ENCODE measurements at places on chromosomes 12 and 14.
A peak's percentile ranks its signal among the peaks of the same experiment; 100 is the strongest.

DNA sequence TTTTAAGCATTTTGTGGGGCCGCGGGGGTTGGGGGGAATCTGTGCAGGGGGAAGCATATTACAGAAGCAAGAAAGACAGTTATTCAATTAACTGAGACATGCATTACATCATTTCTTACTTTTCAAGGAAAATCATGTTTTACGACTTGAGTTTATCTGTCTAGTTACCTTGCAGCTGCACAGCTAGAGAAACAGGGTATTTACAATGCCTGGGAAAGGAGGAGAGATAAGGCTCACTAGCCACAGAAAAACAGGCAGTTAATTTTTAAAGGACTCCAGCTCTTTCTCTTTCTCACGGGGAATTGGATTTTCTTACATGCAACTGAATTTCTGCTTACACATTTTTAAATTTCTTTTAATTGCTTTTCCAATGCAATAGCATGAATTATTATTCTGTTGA is 22.2 kb downstream of the FCF1 start:
- no peak for DNase-seq

- no peak for DNase-seq
Measured at GRCh38 chr12:51653431-51653830, 62.4 kb downstream of the SCN8A start.

DNA sequence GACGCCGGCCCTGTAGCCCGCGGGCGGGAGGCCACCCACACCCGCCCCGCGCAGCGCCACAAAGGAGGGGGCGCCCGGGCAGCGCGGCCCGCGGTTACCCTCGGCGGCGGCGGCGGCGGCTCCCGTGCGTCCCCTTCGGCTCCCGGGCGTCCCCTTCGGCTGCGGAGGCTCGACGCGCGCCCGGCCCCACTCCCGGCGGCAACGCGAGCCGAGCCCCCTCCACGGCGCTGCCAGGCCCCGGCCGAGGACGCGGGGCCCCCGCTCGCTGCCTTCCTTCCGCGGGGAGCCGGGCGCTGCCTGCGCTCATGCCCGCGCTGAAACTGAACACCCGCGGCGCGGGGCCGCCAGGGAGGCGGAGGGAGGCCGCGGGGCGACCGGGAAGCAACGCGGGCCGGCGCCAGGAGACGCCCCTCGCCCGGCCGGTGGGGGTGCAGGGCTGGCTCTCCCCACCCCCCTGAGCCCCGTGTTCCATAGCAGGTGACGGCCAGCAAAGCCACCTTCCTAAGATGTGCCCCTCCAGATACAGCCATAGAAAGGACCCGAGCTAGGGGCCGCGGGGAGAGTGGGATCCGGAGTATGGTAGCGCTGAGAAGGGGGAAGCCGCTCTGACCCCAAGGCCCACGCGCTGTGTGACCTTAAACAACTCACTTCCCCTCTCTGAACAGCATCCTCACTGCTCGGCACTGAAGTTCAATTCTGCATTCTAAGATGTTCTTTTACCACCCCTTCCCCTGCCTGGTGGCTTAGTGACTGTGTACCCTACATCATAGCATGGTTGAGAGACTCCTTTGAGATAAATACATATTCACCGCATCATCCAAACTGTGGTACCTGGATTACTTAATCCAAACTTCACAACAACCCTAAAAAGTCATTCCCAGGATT is 42.8 kb downstream of the KDM2B start:
- DNase-seq = peak; percentile 20

- no peak for DNase-seq
Measured at GRCh38 chr14:33686856-33687255, 264.0 kb downstream of the EGLN3 start.

GRCh38 chr12:7907009-7907408 is 29.0 kb downstream of the SLC2A3 start:
- DNase-seq = no peak

GRCh38 chr12:46342562-46343033 is 30.0 kb downstream of the SLC38A2 start:
- DNase-seq = no peak

DNA sequence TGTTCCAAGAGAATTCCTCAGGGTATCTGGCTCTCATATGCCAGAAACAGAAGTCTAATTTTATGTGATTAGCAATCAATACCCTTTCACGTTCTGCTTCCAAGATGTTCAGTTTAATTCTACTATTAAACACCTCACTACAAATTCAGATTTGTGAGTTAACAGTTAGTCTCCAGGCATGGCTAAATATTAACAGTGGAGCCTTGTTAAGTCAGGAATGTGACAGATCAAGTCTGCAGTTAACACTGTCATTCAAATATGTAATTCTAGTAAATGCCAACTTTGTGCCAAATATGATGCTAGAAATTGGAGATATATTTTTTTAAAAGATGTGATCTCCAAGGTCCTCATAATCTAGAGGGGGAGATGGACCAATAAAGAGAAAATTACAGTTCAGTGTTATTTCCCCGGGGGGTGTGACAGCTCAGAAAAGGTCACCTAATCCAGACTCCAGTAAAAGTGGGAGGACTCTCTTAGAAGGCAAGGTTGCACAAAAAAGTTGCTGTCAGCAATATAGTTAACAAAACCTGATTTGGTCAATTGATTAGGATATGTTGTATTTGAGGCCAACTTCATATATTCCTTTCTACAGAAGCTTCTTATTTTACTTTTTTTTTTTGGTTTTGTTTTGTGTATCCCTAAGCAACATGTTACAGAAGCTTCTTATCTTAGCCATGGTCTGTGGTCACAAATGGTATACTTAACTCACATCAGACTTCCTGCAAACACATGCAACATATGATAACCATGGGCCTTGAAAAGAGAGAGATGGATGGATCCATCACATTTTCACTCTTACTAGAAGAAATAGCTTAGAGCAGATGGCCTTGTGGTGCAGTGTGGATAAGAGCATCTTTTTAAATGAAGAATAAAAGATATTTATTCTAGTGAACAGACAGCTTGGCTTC is 18.4 kb upstream of the RNU6-7 start:
- no peak for DNase-seq

DNA sequence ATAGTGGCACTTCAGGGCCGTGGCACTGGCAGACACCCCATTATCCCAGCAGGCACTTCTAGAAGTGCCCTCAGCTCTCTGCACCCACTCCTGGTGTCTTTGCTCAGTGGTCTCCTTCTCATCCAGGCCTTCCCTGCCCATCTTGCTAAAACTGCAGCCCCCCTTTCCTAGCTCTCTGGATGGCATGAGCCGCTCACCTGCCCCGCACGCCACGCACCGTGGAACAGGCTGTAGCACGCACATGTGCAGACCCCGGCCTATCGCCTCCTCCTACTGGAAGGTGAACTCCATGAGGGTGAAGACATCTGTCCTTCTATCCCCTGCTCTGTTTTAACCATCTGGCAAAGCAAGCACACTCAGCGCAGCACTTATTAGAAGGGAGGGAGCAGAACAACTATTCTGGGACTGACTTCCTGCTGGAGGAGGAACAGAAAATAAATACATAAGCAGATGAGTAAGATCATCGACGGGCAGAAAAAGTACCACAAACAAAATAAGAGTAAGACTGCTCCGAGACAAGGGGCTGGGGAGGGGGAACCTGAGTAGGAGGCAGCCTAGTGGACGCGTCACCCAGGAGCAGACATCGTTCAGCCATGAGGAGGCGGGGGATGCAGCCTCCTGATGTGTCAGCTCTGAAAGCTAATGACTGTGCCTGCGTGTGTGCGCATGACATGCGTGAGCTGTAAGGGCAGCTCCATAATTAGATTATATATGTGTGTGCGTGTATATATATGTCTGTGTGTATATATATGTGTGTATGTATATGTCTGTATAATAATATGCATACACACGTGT is 7.8 kb upstream of the FZD10 start:
- no peak for DNase-seq

GRCh38 chr12:26198742-26199141 is 3.4 kb downstream of the SSPN start:
- no peak for DNase-seq

DNA sequence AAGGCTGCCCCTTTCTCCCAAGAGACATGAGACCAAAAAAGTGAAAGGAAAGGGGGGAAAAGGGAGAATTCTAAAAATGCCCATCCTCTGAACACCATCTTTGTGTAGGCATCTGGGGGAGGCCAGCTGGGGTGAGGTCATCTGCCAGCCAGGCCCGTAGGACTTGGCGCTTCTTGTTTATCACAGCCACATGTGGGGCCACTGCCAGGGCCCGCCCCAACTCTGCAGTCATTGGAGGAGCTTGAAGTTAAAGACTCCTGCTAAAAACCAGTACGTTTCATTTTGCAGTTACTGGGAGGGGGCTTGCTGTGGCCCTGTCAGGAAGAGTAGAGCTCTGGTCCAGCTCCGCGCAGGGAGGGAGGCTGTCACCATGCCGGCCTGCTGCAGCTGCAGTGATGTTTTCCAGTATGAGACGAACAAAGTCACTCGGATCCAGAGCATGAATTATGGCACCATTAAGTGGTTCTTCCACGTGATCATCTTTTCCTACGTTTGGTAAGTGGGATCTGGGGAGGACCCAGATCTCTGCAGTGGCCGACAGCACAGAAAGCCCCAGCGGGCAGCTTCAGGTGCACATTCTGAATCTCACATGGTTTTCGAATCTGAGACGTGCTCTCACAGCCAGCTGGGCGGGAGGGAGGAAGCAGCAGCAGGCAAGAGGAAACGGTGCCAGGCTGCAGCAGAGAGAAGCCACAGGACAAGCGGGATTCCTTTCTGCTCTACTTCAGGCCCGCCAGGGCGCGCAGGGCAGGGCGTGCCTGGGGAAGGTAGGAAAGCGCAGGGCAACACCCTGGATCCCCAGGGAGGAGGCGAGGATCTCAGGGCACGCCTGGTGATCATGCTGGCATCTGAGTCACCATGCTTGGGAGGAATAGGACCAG is at the start of gene P2RX7:
Gene P2RX7 (plus strand): TSS at position 276 of the 881 bp plus-strand sequence. CDS start 95 bp downstream, at position 371.
- peak; percentile 27 for DNase-seq

All from activated effector memory CD4-positive, alpha-beta T cell treated with Interleukin-2 at 50 U/mL for 16 hours (primary cell).